Stomach (tissue), 19 donors: ENCODE measurements at places on chromosomes 13 and 19. TPM values are rescaled to one million over a fixed set of nuclear protein-coding genes. Genes with fewer than 3 reads are reported as not detected.

ZNF414 gene
- polyA plus RNA-seq = 19.9 TPM

ZSWIM9 gene
- 3.5 TPM for polyA plus RNA-seq

LRP3 gene
- polyA plus RNA-seq = 14.0 TPM

NPHS1 gene
- 0.25 TPM for polyA plus RNA-seq

ZNF850 gene
- 0.25 TPM for polyA plus RNA-seq

NEK5 gene
- 0.31 TPM for polyA plus RNA-seq

C5AR1 gene
- 3.5 TPM for polyA plus RNA-seq

CATSPERD gene
- polyA plus RNA-seq = not detected

OSCAR gene
- 0.95 TPM for polyA plus RNA-seq

B3GLCT gene
- 3.3 TPM for polyA plus RNA-seq

SIGLEC8 gene
- polyA plus RNA-seq = 1.1 TPM

RFX2 gene
- 6.4 TPM for polyA plus RNA-seq

KLK7 gene
- not detected for polyA plus RNA-seq

KHSRP gene
- polyA plus RNA-seq = 49.1 TPM

ZNF492 gene
- polyA plus RNA-seq = not detected

CACTIN gene
- 12.4 TPM for polyA plus RNA-seq

CKAP2 gene
- polyA plus RNA-seq = 5.1 TPM

SAE1 gene
- polyA plus RNA-seq = 48.4 TPM

CERS1 gene
- 0.53 TPM for polyA plus RNA-seq

TRMT1 gene
- 77.9 TPM for polyA plus RNA-seq

C19orf67 gene
- polyA plus RNA-seq = not detected

JSRP1 gene
- polyA plus RNA-seq = 0.75 TPM

ZNF132 gene
- 0.68 TPM for polyA plus RNA-seq

NUFIP1 gene
- polyA plus RNA-seq = 2.5 TPM

FAM216B gene
- polyA plus RNA-seq = 0.03 TPM

DLEU7 gene
- not detected for polyA plus RNA-seq

ZNF708 gene
- 3.5 TPM for polyA plus RNA-seq

FLT3LG gene
- polyA plus RNA-seq = 11.0 TPM

MYO1F gene
- polyA plus RNA-seq = 3.0 TPM

GRIN3B gene
- 0.03 TPM for polyA plus RNA-seq

SLC25A42 gene
- 7.3 TPM for polyA plus RNA-seq

CCNE1 gene
- polyA plus RNA-seq = 1.7 TPM

IL11 gene
- polyA plus RNA-seq = 1.4 TPM

TSKS gene
- polyA plus RNA-seq = not detected

KLK10 gene
- 2.1 TPM for polyA plus RNA-seq

KLF1 gene
- polyA plus RNA-seq = not detected

TLE2 gene
- 21.4 TPM for polyA plus RNA-seq

DACT3 gene
- 10.5 TPM for polyA plus RNA-seq

APOC1 gene
- 13.3 TPM for polyA plus RNA-seq

ZNF320 gene
- 3.7 TPM for polyA plus RNA-seq

RGL3 gene
- 20.6 TPM for polyA plus RNA-seq

CYP2A6 gene
- not detected for polyA plus RNA-seq

ZNF490 gene
- polyA plus RNA-seq = not detected

ZNF296 gene
- 5.0 TPM for polyA plus RNA-seq

AMER2 gene
- polyA plus RNA-seq = not detected

CCL25 gene
- polyA plus RNA-seq = not detected

AP1M2 gene
- polyA plus RNA-seq = 112 TPM

NKG7 gene
- 3.1 TPM for polyA plus RNA-seq

CD22 gene
- 4.0 TPM for polyA plus RNA-seq

APC2 gene
- 0.15 TPM for polyA plus RNA-seq

IGFL1 gene
- polyA plus RNA-seq = not detected

DNAJC15 gene
- 12.4 TPM for polyA plus RNA-seq

ZNF790 gene
- 2.6 TPM for polyA plus RNA-seq

PDX1 gene
- 1.2 TPM for polyA plus RNA-seq

MAB21L1 gene
- polyA plus RNA-seq = 1.7 TPM
